HS-5 (cell line): ENCODE measurements at places on chromosomes 5 and 9.

DNA sequence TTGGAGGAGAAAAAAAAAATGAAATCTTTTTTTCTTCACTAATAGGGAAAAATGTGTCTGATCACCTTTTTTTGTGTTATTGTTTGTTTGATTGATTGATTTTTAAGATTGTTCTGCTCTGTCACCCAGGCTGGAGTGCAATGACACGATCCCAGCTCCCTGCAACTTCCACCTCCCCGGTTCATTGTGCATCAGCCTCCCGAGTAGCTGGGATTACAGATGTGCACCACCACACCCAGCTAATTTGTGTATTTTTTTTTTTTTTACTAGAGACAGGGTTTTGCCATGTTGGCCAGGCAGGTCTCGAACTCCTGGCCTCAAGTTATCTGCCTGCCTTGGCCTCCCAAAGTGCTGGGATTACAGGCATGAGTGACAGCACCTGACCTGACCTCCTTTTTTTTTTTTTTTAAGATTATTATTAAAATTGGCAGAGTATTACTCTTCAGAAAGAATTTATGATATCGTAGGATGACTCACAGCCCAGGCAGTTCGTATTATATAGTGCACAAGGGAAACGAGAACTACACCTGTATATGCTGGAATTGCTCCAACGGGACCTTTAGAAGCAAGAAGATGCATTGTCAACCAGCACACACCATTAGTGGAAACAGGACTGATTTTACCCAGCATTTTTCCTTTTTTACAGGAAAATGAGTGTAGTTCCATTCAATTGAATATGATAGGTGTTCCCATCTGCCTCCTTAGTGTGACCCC, 27.7 kb downstream of the FUBP3 start:
- peak; percentile 3 for DNase-seq

GRCh38 chr5:133934311-133934710, 34.1 kb downstream of the C5orf15 start:
- no peak for DNase-seq

GRCh38 chr5:2929779-2930178, 178.3 kb upstream of the IRX2 start:
- DNase-seq, result no peak

DNA sequence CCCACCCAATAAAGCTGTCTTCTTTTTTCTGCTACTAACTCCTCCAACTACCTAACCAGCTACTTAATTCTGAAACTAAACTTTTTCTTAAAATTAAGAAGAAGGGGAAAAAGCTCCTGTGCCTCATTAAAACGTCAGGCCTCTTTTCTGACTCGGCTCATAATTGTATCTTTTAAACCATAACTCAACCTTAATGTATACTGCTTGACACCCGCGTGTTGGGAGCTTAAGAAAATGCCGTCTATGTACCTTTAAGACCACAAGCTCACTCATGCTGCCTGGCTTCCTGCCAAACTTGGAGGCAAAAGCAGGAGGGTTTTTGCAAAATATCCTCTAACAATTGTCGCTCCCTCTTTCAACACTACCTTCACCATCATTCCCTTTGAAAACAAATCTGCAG, 5.0 kb downstream of the EBF1 start:
- no peak for DNase-seq

DNA sequence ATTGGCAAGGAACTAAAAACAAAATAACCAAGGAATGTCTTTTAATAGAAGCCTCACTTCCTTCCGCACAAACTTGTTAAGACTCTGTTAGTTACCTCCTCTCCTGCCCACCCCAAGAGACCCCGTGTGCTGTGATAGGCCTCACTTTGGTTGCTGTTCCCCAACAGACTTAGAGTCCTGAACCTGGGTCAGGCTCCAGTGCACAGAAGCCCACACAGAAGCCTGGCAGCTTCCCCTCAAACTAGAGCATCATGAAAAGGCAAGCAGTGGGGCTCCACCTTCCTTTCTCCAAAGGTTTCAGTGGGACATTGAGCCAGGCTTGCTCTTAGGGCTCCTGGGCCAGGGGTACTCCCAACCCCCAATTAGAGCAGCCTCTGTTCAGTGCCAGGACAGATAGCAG, 230.5 kb downstream of the ESM1 start:
- DNase-seq, result no peak

GRCh38 chr5:181058786-181059296, 18.8 kb downstream of the BTNL9 start:
- no peak for DNase-seq

GRCh38 chr5:133410335-133410828, 202.0 kb downstream of the FSTL4 start:
- DNase-seq, result no peak

DNA sequence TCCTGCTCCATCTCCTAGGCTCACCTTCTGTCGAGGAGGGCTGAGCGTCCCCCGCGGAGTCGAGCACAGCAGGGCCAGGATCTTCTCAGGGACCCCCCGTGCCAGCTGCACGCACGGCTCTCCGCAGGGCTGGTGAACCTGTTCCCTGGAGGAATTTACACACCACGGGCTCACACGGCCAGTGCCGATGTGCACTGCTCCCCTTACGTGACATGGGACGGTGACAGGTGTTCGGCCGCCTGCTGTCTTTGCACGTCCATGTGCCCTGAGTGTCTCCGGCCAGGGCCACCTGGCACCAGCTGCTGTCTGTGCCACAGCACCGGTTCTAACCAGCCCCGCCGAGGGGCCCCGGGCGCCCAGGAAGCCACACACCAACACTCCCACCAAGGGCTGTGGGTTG, 8.7 kb upstream of the AGPAT2 start:
- no peak for DNase-seq

- no peak for DNase-seq
These were observed 105.0 kb upstream of the FAM120A start for GRCh38 chr9:93346231-93347112.

- no peak for DNase-seq
These were observed 86.0 kb downstream of the KCNT1 start for GRCh38 chr9:135787776-135788575.

DNA sequence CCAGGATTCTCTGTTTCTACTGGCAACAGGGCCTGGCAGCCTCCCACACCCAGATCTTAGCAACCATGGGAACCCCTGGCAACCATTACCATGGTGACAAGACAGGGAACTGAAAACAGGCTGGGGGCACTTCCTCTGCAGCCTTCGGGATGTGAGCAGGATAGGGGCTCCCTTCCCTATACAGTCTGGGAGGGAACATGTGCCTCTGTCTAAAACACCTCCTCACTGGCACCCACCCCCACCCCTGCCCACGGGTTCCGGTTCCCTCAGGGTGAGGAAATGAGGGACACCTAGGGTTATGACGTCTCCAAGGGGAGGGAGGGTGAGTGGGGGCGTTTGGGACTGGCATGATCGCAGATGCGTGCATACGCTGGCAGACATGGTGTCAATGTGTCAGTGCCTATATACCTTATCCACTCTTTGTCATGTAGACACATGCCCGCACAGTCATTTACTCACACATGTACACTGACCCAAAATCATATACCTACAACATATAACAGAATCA, 3.0 kb upstream of the DNAJB5 start:
- DNase-seq, result no peak

DNA sequence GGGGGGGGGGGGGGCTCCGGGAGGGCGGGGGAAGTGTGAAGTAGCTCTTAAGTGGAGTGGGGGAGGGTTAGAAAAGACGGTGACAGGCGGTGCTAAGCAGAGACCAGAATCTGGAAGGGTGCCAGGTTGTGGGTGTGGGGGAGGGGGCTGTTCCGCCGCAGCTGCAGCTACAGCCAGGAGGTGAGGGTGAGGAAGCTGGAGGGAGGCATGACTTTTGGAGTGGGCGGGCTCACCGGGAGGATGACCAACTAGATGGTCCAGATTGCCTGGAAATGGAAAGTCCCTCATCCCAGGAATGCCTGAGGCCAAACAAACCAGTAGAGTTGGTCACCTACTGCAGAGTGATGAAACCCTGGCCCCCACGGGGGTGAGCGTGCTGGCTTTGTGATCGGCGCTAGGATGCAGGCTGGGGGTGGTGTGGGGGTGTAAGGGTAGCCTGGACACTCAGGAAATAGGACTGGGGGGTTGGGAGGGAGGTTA, 158.1 kb upstream of the SHB start:
- peak; percentile 73 for DNase-seq

GRCh38 chr9:31185831-31186230, 1198.6 kb upstream of the ACO1 start:
- peak; percentile 97 for DNase-seq

- DNase-seq, result peak; percentile 15
These were observed 100.4 kb downstream of the TRIM36 start for GRCh38 chr5:115069087-115069968.

GRCh38 chr9:76717613-76718012, 46.6 kb upstream of the PCA3 start:
- no peak for DNase-seq
